ENCODE measurements at places on chromosomes 11 and 22.

GRCh38 chr22:17797721-17798559, 23.7 kb upstream of the BID start:
- DNase-seq = no peak

DNA sequence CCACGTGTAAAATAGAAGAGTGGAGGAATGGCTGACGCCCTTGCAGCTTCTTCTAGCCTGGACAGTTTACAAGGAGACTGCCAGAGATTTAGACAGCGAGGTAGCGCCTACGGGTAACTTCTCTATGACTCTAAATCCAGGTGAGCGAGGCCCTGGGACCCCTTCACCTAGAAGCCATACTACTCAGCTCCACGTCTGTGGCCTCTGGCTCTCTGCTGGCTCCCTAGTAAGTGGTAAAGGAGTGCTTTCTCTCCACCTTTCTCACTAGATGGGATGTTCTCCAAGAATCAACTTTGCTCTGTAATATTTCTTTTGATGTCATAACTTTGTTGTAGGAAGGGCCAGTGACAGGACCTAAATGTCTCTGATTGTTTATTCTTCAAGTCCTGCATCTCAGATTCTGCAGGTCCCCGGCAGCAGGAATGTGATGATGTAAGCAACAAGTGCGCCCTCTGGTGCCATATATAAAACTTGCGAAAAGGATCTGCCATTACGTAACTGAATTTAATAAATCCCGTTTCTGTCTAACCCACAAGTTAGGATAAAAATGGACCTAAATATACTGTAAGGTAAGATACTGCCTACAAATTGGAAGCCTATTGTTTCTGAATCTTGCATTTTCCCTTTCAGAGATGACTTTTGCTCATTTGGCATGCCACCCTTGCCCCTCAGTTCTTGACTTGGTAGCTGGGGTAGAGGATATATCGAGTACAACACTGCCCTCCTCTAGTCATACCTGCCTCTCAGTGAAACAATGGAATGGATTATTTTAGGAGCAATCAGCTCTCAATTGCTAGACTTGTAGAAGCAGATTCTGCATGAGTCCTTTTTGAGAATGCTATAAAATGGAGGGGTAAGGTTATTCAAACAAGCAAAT, 11.0 kb upstream of the PTPN5 start:
- DNase-seq = peak; percentile 66

GRCh38 chr11:57624864-57625263, 24.8 kb downstream of the YPEL4 start:
- no peak for DNase-seq

DNA sequence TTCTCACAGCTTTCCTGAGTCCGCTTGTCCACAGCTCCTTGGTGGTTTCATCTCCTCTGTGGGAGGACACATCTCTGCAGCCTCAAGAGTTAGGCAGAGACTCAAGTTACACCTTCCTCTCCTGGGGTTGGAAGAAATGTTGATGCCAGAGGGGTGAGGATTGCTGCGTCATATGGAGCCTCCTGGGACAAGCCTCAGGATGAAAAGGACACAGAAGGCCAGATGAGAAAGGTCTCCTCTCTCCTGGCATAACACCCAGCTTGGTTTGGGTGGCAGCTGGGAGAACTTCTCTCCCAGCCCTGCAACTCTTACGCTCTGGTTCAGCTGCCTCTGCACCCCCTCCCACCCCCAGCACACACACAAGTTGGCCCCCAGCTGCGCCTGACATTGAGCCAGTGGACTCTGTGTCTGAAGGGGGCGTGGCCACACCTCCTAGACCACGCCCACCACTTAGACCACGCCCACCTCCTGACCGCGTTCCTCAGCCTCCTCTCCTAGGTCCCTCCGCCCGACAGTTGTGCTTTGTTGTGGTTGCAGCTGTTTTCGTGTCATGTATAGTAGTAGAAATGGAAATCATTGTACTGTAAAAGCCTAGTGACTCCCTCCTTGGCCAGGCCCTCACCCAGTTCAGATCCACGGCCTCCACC, 11.7 kb downstream of the RASD2 start:
- no peak for DNase-seq

- DNase-seq = no peak
These were observed 1635.2 kb downstream of the FAM181B start for GRCh38 chr11:81098471-81098870.

GRCh38 chr11:3962406-3962840, 107.0 kb downstream of the STIM1 start:
- DNase-seq = no peak

GRCh38 chr11:57546869-57547475, 9.6 kb downstream of the SMTNL1 start:
- no peak for DNase-seq

DNA sequence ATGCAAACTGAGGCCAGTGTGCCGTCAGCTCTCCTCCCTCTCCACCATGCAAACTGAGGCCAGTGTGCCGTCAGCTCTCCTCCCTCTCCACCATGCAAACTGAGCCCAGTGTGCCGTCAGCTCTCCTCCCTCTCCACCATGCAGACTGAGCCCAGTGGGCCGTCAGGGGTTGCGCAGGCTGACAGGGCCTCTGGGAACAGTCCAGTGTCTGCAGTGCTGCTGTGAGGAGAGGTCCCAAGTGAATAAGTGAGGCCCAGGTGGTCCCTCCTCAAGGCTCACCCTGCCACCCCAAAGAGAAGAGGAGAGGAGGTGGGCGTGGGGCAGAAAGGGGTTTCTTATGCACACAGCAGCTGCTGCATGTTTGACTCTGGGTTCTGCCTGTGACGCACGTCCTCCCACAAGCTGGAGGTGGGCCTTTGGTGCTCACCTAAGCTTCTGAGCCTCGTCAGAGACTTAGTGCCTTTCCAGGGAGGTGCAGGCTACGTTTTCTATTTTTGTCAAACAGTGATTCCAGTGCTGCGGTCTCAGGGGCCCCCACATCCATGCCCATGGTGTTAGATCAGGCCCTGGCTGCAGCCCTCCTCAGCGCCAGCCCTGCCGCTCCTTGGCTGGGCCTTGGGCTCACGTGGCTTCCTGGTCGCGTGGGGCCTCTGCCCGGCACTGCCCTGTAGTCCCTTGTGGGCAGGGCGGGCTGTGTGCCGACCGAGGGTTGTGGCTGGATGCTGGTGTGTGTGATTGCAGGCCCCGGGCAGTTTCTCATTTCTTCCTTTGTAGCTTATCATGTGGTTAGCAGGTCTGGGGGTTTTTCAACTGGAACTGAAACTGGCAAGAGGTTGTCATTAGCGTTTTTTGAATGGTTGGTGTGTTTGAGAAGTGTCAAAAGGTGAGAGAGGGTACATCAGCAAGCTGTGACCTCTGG, 7.1 kb downstream of the TPCN2 start:
- no peak for DNase-seq

DNA sequence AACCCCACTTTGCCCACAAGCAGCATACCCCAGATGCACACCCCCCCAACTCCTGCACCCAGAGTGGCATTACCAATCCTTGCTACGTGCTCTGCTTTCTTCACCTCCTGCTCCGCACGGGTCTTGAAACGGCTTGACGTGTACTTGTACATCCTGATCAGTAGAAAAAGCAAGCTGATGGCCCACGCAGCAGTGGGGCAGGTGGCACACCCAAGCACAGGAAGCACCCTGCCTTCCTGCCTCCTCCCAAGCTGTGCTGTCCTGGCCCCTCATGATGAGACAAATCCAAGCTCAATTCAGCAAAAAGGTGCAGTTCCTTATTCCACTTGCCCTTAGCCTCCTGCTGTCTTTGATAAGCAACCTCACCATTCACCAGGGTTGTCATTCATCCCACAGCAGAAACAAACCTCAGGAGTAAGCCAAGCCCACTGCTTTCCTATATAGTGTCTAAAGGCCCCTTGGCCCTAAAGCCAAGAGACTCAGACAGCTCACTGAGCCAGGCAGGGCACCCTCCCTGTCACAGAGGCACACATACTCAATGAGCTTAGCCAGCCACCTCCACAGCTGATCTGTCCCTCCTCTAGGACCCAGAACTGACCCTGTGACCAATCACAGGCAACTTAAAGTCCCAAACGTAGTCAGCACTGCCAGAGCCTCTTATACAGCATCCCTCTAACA, 27.8 kb downstream of the MORC2 start:
- no peak for DNase-seq

GRCh38 chr11:35579557-35580396, 38.5 kb upstream of the FJX1 start:
- no peak for DNase-seq

DNA sequence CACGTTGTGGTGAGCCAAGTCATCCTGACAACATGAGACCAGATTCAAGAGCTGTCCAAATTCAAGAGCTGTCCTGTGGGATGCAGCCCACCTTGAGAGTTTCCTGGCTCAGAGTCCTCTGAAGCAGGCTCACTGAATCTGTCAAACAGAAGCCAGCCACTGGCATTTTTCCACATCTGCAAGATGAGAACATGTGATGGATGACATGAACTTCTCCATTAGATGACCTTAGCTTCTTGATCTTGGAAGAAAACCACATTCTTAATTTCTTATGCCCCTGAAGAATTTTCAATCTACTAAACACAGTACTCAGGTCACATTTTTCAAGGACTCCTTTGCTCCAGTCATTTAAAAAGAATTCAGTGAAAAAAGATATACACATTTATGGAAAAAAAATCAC, 291.0 kb downstream of the GUCY1A2 start:
- no peak for DNase-seq

GRCh38 chr11:1757861-1758610, 5.7 kb downstream of the CTSD start:
- DNase-seq = no peak

GRCh38 chr11:68503251-68503687, 42.7 kb downstream of the PPP6R3 start:
- DNase-seq = no peak

DNA sequence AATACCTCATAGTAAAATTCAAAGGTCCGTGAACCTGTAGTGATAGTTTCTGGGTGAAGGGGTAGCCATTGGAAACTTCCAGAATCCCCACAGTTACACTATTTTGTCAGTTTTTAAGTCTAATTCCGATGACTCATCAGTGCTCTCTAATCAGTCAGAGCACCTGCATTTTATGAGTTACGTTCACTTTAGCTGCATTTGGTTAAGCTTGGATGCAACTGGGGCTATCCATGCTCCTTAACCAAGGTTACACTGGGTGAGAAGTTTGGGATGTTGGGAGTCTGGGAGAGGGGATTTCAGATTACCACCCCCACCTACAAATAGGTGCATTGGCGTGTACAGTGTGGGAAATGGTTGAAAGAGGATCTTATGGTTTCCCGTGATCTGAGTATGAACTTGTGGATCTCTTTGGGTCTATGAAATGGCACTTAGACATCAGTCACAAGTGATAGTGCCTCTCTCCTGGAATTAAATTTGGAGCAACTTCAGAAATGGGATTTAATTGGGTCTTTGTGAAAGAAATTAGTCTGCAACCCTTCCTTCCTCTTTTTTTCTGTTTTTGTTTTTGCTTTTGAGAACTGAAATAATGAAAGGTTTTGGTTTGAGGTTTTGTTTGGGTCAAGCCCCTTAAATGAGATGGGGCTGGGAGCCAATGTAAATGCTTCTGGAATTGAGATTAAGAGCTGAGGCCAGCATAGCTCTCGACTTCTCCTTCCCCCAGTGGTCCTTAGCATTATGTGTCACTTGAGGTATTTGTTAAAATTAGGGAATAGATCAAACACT, 31.5 kb downstream of the EHF start:
- DNase-seq = no peak

GRCh38 chr11:111983187-111983986, 41.8 kb upstream of the DLAT start:
- DNase-seq = peak; percentile 100

- no peak for DNase-seq
These were observed at the start of gene TNNI2 for GRCh38 chr11:1838426-1839144. TNNI2 (plus strand) TSS chr11:1838981; CDS start chr11:1839697, 716 bp downstream.

DNA sequence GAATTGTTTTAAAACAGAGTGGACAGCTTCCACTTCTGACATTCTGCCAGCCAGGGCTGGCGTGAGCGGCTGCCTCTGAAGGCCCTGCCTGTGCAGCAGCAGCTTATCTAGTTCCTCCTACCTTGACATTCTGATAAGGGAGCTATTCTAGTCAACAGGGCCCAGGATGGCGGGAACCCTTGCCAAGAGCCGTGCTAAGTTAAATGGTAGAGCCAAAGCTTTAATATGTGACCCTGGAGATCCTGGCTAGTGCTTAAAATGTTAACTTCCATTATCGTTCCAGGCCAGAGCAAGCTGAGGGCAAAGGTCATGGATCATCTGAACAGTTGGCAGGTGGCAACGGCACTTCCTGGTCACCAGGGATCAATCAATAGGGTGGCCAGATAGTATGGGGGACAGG, 3.5 kb downstream of the KCNJ5 start:
- DNase-seq = no peak

DNA sequence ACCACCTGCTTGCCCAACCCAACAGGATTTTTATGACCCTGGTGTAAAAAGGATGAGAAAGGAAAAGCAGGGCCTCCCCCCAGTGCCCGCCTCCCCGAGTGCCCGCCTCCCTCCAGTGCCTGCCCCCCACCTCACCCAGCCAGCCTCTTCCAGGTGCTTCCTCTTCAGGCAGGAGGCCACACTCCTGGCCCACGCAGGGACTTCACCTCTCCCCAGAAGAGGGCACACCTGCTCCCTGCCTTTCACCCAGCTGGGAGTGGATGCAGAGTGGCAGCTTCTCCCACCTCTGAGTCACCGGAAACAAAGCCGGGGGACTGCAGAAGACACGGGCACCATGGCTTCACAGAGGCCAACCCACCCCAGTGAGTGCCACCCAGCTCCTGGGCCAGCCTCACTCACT, 16.1 kb downstream of the CPT1A start:
- no peak for DNase-seq

- DNase-seq = no peak
These were observed 7.6 kb downstream of the C11orf58 start for GRCh38 chr11:16745950-16746605.

DNA sequence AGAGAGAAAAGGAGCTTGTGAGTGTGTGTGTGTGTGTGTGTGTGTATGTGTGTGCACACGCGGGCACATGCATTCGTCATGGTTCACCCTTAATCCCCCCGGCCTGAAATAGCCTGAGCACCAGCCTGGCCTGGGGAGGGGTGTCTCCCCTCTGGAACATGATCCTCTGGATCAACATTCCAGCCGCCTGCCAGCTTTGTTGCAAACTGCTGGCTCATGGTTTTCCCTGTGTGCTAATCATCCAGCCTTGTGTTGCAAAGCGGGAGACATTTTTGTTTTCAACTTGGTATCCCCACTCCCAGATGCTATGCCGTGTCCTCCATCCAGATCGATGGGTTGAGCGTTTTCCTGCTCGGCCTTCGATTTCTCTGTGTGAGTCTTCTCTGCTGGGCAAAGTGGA, 94.3 kb downstream of the FEZ1 start:
- no peak for DNase-seq

DNA sequence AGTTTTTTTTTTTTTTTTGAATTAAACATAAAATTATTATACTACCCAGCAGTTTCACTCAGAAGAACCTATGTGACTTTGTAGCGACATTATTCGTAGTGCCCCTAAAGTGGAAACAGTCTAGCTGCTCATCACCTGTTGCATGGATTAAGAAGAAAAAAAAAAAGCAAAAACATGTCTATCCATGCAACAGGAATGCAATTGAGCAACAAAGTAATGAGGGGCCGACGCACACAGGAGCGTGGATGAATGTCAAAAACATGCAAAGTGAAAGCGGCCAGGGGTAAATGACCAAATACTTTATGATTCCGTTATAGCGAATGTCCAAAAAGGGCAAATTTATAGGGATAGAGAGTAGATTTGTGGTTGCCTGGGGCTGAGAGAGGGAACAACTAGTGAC, 16.3 kb downstream of the MYO18B start:
- DNase-seq = no peak
